Activated CD8-positive, alpha-beta memory T cell treated with anti-CD3 and anti-CD28 coated beads for 4 hours (primary cell): ENCODE measurements at places on chromosomes 16 and 17.
A peak's percentile ranks its signal among the peaks of the same experiment; 100 is the strongest.

GRCh38 chr17:4947010-4947410 is 1.3 kb downstream of the PFN1 start:
- DNase-seq, result no peak

DNA sequence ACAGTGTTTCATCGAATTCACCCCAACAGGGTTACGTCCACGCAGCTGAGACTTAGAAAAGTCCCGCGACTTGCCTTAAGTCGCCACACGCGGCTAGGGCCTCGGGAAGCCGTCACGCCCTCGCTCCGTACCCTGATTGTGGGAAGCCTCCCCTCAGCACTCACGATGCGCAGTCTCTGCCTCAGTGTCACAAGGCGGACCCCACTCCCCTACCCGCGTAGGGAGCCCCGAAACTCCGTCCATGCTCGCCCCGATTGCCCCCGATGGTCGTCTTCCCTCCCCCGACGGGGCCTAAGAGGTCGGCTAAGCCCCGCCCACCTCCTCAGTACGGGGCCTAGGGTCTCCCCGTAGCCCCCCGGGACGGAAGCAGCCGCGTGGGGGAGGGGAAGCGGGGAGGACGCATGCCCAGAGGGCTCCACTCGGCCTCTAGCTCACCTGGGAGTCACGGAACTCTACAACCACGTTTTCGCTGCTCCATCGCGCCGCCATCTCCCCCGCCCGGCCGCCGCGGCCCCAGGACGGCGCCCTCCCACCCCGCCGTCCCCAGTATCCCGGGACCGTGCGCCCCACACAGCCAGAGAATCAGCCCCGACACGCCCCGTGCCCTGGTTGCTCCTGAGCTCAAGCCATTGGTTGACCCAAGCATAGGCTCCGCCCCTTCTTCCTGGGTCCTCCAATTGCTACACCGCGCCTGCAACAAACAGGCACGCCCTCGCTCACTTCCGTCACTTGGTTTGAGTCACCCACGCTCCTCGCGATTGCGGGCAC is at the start of gene WDR59:
TSS of gene WDR59 (minus strand) at position 595 of the 768 bp plus-strand sequence. CDS start at position 489, 106 bp downstream.
- DNase-seq, result peak; percentile 96

GRCh38 chr16:89924925-89925307 is 1.8 kb downstream of the TUBB3 start:
- no peak for DNase-seq

- DNase-seq, result no peak
Observed at GRCh38 chr17:50634915-50635731, 442 bp downstream of the ABCC3 start.

DNA sequence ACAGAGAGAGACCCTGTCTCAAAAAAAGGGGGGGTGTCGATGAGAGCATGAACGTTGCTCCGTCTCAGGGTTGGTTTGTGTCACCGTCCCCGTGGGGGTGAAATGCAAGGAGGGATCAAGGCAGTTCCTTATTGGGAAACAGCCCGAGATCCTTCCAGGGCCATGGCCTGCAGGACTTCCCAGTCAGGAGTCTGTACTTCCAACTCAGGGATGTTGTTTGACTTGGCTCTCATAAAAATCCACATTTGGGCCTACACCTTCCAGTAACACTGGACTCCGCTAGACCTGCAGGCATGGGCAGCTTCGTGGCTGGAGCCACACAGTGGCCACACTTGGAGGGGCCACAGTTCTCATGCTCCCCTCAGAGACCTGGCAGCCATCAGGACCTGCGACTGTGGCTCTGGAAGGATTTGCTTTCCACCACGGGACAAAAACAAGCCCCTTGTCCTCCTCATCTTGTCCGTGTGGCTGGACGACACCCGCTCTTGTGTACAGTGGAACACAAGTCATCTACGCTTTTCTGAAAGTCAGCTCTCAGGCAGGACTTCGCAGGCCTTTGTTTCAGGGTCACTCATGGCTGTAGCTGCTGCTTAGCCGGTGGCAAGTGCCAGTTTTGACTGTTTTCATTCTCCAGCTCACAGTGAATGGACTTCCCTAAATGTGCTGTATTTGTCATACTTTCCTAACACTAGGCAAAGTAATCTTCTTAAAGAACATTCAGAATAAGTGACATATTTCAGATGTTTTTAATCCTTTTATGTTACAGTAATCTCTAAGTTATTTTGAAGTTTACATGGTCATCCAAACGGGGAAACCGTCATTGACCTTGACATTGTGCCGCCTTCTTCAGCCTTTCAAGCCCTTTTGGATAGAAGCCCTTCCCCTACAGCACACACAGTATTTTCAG is 24.2 kb upstream of the IL17C start:
- DNase-seq, result no peak

DNA sequence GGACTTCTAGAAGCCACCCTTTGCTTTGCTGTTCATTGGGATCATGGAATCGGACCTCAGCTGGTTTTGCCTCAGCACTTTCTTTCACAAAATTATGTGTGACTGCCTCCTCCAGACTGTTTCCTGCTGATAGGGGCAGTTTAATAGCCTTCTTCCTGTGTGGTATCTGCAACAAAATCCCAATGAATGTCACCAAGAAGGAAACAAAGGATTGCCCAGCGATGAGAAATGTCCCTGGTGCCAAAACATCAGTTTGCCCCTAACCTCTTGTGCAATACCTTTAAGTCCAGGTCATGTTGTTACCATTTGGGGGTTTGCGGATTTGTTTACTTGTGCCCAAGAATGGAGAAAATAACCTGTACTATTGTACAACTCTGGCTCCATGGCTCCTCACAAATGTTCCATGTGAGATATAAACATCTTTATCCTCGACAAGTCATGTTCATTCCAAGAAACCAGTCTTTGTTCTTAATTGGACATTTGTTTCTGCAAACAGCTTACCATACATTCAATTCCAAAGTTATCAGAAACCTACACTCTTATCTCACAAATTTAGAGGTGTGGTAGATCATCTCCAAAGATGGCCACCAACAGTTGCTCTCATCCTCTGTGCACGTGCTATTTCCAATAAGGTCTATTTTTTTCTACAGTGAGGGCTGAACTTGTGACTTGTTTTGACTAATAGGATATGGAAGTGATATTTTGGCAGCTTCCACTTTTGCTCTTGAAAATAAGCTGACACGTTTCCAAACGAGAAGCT is 14.8 kb downstream of the TAC4 start:
- no peak for DNase-seq

DNA sequence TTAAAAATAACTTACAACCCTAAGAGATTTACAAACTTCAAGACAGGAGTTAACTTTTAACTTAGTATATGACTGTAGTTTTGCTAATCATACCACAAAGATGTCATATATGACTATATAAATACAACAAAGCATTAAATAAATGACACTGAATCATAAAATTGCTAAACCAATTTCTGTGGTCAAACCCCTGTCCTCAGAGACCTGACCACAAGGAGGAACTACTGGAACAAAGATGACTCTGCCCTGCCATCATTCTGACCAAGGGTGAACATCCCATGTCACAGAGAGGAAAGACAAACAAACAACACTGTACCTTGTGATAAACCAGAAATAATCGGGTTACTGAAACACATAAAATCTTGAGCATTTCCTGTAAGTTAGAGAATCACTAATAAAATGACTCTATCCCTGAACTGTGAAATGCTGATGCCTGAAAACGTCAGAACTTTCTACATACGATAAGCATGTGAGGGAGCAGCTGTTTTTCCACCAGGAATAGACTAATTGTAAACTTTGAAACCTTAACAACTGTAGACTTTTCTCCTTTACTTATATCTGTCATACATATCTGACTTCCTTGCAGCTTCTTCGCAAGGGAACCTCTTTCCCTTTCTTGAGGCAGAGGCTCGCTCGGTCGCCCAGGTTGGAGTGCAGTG is 47.9 kb downstream of the WDR59 start:
- DNase-seq, result no peak

DNA sequence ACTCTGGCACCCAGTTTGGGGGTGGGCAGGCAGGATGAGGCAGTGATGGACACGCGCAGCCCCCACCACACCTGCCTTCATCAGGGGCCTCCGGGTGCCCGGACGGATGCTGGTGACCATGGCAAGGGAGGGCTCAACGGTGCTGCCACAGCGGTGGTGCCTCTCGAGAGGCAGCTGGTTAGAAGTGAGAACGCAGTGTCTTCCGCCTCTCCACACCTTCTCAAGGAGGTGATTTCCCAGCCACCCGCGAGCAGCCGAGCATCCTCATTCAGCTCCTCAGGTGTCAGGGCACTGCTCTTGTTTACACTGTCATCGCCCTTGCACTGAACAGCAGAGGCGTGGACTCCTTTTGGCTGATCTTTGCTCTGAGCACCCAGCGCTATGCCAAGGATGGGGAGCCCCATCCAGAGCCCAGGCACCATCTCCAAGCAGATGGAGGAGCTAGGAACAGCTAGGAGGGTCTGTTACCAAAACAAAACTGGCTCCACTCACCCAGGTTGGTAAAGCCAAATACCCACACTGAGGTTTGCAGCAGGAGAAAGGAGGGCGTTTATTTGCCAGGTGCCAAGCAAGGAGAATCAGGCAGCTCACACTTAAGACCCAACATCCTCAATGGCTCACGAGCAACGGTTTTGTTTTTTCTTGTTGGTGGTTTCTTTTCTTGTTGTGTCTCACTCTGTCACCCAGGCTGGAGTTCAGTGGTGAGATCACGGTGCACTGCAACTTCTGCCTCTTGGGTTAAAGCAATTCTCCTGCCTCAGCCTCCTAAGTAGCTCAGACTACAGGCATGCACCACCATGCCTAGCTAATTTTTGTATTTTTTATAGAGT is 174.3 kb upstream of the TNRC6C start:
- DNase-seq, result peak; percentile 50

GRCh38 chr16:85037050-85037410 is 9.4 kb downstream of the KIAA0513 start:
- DNase-seq, result no peak

DNA sequence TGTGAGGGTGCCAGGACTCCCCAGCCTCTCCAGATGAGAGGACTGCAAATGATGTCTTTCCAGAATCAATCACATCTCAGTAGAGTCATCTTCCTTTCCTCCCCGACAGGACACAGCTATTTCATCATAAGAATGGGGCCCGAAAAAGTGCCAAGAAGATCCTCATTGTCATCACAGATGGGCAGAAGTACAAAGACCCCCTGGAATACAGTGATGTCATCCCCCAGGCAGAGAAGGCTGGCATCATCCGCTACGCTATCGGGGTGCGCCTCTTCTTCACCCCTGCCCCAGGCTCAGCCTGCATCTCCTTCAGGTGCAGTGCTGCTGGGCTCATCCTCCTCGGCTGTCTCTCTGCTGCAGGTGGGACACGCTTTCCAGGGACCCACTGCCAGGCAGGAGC is 14.3 kb downstream of the ITGAD start:
- DNase-seq, result no peak

- DNase-seq, result no peak
Observed at GRCh38 chr17:20236578-20237227, 227.5 kb downstream of the SPECC1 start.

DNA sequence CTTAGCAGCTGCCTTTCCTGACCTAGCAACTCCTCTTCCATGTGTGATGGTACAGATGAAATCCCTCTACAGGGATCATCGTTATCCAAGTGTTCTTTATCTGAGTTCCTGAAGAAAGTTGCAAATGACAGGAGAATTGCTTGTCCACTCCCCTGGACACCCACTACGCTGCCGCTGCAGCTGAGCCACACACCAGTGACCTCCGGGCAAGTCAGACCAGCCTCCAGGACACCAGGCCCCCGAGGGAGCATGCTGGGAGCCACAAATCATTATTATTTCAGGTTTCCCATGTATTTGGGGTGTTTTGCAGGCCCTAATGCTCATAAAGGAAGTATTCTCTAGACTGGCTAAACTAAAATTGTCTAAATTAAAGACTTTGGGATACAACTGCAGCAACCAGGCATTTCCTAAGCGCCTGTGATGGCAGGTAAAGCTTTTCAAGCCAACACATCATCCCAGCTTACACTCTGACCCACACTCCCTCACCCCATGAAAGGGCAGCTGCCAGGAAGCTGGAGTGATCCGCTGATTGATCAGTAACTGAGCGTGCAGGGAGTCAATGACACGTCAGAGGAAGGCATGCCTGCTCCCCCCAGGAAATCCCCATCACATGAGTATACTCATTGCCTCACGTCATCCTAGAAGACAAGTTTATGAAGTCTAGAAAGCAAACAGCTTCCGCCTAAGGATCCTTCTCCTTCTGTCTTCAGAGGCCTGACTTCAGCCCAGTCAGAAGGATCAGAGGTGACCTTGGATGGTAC is 14.4 kb downstream of the FA2H start:
- DNase-seq, result no peak

- no peak for DNase-seq
Observed at GRCh38 chr17:65185668-65186382, 48.7 kb downstream of the RGS9 start.

DNA sequence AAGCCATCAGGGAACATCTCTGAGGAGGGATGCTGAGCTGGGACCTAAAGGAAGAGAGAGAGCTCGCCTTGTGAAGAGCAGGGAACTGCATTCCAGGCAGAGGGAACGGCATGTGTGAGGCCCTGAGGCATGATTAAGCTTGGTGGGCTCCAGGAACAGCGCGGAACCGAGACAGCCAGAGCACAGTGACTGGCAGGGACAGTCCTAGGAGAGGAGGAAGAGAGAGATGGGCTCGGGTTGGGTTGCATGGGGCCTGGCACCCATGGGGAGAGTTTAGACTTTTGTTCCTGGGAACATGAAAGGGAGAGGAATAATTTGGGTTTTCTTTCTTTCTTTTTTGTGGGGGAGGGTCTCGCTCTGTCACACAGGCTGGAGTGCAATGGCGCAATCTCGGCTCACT is 39.2 kb upstream of the CPNE2 start:
- DNase-seq, result no peak

DNA sequence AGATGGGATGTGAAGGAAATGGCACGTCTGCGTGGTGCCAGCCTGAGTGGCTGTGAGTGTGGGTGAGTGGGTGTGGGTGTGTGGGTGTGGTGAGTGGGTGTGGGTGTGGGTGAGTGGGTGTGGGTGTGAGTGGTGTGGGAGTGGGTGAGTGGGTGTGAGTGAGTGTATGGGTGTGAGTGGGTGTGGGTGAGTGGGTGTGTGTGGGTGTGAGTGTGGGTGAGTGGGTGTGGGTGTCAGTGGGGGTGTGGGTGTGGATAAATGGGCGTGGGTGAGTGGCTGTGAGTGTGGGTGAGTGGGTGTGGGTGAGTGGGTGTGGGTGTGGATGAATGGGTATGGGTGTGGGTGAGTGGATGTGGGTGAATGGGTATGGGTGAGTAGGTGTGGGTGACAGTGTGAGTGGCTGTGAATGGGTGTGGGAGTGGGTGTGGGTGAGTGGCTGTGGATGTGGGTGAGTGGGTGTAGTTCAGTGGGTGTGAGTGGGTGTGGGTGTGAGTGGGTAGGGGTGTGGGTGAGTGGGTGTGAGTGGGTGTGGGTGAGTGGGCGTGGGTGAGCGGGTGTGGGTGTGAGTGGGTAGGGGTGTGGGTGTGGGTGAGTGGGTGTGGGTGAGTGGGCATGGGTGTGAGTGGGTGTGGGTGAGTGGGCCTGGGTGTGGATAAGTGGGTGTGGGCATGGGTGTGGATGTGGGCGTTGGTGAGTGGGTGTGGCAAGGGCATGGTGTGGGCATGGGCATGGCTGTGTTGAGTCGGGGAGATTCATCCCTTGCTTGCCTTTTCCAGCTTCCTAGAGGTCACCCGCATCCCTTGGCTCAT is 80.8 kb downstream of the ZDHHC7 start:
- DNase-seq, result no peak

GRCh38 chr17:55742272-55743102 is 8.4 kb upstream of the PCTP start:
- no peak for DNase-seq
